ENCODE measurements at places on chromosomes 5 and 9. TPM values are rescaled to one million over a fixed set of nuclear protein-coding genes. Genes with fewer than 3 reads are reported as not detected.
A peak's percentile ranks its signal among the peaks of the same experiment; 100 is the strongest.

DNA sequence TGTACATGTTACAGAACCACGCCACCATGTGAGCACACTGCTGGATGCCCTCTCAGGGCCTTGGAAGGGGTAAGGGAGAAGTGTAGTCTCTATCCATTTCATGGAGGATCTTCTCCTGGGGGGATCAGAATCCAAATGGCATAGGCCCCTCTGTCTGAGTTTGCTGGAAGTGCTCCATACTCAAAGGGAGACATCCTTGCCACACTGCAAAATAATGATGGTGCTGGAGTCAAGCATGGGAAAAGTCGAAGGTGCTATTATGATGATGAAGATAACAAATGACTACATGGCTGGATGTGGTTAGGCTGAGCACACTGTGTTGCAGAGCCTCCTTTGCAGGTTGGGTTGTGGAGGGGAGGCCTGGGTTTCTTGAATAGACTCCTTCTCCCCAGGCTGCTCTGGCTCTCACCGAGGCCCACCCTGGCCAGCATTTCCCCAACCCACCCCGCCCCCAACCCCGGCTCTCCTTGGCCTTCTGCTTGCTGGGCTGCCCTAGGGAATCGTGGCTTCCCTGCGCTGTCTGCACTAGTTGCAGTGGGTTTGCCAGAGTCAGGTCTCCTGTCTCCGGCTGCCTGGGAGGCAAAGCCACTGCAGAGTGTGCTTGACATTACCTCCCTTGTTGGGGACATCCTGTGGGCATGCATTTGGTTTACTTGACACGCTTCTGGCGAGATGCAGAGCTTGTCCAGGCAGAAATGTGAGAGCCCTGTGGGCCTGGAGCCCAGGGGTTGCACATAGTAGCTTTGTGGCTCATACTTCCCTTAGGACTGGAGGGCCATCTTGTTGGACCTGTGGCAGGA lies 3.0 kb downstream of the MVB12B start:
- no peak overlapping the region for H3K27ac ChIP-seq
- H3K36me3 ChIP-seq: peaks cover 2% of the 10 kb centered on the region
- H3K4me3 ChIP-seq: no peak overlapping the region

GRCh38 chr5:76269259-76269931 lies 133.7 kb upstream of the IQGAP2 start:
- no peak overlapping the region for H3K4me3 ChIP-seq
- DNase-seq: no peak
- no peaks in the 10 kb centered on the region for H3K4me1 ChIP-seq
- no peaks in the 10 kb centered on the region for H3K27me3 ChIP-seq
- no peaks in the 10 kb centered on the region for H3K36me3 ChIP-seq

The PCA3 gene
- 2.4 TPM for polyA plus RNA-seq

DNA sequence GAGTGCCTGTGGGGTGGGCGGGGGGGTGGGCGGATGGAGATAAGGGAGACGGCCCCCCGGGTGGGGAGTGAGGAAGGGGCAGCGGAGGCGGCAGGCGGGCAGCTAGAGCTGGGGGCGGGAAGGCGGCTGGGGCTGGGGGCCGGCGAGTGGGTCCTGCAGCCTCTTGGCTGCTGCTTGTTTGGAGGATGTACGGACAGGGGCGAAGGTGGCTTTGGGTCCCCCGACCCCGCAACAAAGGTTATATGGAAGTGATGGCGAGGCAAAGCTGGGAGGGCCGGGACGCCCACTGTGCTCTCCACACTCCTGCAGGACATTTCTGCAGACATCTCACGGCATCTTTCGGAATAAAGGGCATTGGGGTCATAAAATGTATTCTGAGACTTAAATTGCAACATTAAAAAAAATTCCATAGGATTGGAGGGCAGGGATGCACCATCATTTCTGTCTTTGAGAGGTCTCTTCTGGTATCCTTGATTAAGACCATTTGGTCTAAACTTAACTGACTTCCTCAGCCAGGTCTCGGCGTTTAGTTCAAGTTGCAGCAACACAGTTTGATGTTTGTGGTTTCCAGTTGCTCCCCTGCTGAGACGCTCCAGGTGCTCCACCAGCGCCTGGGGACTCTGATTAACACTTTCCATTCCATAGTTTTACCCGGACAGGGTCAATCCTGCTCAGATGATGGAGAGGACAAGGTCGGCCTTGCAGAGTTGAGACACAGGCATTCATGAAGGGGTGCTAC lies 101.6 kb upstream of the SSBP2 start:
- no peaks in the 10 kb centered on the region for H3K36me3 ChIP-seq
- H3K4me3 ChIP-seq: peak overlapping the region; percentile 42
- H3K27me3 ChIP-seq: no peaks in the 10 kb centered on the region
- peak overlapping the region; percentile 94 for H3K27ac ChIP-seq
- H3K4me1 ChIP-seq: peaks cover 37% of the 10 kb centered on the region
- DNase-seq: no peak

The RNF130 gene
- 102 TPM for polyA plus RNA-seq
